ENCODE measurements at places on chromosomes 6 and 20.

DNA sequence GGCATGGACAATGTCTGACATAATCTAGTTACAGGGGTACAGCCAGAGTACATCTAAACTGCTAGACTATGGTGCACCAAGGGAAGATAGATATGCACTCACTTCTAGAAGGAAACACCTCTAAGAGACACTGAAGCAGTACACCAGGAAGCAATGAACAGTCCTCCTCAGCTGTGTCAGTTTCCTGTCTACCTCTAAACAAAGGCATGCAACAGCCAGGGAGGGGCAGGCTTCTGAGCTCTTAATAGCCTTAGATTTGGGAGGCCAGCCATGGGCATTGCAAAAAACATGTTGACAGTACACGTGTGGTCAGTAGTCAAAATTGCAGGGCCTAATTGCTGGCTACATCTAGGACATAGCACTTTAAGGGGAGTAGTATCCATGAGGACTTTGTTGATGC is 21.4 kb downstream of the CRYBG1 start:
- DNase-seq = no peak

DNA sequence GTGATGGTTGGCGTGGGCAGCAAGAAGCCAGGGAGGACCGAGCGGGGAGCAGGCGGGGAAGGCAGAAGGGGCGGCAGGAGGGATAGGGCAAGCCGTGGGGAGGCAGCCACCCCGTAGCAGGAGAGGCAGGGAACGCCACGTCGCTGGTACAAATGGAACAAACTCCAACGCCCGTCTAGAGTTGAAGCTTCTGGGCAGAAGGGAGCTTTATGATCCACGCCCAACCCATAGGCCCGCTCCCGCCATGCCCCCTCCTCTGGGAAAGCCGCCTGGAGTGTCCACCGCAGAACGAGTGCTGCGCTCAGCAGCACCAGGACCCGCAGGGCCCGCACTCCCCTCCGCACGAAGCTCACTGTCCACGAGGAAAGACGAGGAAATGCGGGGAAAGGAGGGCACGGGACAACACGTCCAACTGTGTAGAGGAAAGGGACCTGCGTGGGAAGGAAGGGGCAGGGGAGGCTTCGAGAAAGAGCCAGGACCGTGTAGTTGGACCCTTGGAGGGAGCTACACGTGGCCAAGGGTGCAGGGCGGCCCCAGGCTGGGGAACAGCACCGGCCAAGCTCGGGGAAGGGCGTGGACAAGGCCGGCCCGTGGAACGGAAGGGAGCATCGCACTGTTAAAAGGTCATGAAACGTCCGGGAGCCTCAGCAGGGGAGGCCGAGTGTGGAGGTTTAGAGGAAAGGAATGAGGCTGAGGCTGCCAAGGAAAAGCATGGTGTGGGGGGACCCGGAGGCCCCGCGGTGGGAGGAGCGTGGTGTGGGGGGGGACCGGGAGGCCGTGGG is 204.0 kb downstream of the DLL1 start:
- DNase-seq = no peak

DNA sequence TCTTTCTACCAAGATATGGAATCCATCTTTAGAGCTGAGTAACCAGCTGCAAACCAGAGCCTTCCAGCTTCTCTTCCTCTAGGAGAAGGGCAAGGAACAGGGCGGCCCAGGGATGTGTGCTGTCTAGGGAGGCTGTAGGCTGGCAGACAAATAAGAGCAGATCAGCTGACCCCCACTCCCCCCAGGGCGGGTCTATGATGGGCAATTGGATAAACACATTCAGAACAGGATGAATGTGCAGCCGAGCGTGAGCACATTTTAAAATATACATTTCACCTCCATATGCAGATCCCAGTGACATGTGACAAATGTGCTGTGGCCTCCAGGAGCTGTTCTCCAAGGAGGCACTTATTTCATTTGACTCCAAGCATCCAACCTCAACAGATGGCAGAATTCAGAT is 580.1 kb downstream of the PTPRT start:
- DNase-seq = no peak

DNA sequence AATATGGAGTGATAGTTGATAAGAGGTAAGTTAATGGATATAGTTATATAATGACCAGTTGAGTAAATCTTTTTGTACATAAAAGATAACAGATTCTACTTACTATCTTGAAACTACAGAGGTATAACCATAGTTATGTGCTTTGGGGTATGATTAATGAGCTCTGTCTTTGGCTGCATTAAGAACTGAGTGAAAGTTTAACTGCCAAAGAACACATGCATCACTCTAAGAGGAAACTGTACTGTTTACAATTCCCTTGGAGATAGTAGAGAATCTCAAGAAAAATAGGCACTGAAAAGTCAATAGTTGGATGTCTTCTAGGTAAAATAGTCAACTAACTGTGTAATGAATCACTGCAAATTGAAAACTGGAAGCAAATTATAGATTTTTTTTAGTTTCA is 1129.5 kb downstream of the EPHA7 start:
- DNase-seq = no peak

DNA sequence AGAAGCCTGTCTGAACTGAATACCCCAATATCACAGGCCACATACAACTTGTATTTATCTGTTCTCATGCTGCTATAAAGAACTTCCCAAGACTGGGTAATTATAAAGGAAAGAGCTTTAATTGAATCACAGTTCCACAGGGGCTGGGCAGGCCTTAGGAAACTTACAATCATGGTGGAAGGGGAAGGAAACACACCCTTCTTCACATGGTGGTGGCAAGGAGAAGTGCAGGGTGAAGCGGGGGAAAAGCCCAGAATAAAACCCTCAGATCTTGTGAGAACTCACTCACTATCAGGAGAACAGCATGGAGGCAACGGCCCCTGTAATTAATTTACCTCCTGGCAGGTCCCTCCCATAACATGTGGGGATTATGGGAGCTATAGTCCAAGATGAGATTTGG is 50.3 kb upstream of the FNDC1 start:
- DNase-seq = no peak

- DNase-seq = no peak
Measured at GRCh38 chr20:53625311-53626129, 31.9 kb upstream of the ZNF217 start.

- no peak for DNase-seq
Measured at GRCh38 chr6:138162111-138162954, 594 bp downstream of the ARFGEF3 start.

DNA sequence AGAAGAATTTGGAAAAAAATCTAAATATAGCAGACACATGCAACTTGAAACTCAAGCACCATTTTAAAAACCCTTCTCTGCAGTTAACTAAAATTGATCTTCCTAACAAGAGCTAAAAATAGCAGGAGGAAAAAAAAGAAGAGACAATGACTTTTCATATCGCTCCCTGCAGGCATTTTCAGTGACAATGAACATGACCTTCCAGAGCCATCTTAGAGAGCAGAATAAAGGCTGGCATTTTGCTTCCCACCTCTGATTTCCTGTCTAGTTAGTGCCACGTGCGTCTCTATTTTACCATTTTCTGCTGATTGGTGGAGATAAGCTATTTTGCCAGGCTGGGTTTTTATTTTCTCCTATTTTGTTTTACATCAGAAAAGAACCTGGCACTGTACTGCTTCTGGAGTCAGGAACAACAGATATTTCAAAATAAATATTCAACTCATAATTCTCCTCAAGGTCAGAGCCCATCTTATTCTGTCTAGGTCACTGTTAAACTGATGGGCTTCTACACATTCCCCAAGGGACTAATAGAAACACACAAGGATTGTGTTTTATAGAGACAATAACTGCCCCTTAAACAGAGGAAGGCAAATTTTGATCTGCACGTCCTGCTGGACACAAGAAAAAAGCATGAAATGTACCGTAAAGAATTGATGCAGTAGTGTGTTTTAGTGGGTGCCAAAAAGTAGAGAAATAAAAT is 70.2 kb upstream of the ENPP5 start:
- no peak for DNase-seq

- no peak for DNase-seq
Measured at GRCh38 chr6:43142101-43142500, 29.0 kb upstream of the SRF start.

DNA sequence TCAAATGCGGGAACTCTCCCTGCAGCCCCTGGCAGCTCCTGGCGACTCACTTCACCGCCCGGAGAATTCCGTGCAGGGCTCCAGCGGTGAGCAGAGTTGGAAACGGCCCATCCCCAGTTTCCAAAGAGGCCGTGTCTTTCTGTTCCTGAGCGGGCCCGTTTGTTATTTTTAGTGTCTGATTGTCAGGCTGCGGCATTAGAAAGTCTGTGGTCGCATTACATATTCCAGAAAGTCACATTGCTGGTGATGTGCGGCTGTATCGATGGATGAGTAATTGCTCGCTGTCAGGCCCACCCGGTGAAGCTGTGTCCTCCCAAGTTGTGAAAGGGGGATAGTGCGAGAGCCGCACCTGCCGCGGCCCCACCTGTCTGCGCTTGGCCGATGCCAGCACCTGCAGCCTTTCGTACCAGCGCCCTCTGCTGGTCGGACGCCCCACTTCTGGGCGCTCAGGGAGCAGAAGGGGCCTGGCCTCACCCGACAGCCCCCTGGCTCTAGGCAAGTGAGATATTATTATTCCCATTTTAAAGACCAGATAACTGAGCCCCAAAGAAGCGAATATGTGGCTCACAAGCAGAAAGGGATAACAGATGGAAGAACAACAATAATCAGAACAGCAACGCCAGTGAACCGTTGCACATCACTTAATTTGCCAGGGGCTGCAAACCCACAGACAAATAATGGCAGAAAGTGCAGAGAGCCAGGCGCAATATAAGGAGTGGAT is 244.9 kb downstream of the TSHZ2 start:
- DNase-seq = peak; percentile 50

DNA sequence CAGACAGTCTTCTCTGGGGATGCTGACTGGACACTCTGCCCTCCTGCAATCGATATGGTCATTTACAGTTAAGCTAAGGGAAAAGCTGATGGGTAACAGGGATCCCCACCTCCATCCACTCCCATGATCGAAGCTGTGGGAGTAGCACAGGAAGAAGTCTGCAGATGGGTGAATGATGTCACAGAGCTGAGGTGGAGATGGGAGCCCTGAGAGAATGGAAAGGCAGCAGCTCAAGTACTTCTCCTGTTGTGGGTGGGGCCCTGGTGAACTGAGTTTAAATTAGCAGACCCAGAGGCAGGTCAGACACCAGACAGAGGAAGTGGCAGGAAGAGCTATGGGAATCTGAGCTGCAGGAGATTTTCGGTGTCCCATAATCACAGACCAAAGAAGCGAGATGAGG is 29.0 kb downstream of the HDGFL1 start:
- no peak for DNase-seq

DNA sequence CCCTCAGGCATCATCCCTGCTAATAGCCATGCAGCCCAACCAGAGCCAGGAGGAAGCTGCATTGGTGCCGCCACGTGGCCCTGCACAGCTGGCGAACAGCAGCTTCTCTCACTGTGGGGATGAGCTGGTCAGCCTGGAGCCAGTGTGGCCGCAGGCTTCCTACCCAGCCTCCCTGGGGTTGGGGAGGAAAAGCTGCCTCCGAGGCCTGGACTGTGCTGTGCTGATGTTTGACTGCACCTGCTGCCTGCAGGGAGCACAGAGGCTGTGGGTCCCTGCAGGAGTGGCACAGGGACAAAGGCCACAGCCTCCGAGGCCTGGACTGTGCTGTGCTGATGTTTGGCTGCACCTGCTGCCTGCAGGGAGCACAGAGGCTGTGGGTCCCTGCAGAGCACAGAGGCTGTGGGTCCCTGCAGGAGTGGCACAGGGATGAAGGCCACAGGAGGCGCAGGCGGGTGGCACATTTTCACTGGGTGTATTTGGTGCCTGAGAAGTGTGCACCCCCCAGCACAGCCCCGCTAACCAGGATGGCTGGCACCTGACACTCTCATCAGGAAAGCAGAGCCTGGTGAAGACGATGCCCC is 83.9 kb downstream of the DLL1 start:
- no peak for DNase-seq

DNA sequence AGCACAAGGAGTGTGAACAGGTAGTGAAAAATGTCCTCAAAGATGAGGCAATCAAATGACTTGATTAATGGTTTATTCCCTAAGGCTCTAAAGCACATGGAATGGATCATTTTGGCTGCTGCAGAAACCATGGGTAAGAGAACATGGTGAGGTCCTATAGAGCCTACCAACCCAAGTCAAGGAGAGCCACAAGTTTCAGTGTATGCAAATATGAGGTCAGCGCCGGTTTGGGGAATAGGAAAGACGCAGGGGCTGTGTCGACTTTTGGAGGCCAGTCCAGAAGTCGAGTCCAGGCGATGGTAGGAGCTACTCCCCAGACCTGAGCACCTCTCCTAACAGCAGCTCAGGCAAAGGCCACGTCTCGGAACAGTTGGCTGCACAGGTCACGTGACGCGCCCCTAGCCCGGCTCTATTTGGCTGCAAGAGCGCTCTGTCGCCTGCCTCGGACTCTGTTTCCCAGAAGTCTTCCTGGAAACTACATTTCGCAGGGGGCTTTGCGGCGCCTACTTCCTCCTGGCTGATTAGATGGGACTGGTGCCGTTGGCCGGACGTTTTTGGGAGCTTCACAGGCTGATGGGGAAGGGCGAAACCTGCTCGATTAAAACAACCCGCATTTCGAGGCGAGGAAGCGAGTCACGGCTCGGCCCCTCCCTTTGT is 74.4 kb upstream of the CHD6 start:
- DNase-seq = peak; percentile 54

DNA sequence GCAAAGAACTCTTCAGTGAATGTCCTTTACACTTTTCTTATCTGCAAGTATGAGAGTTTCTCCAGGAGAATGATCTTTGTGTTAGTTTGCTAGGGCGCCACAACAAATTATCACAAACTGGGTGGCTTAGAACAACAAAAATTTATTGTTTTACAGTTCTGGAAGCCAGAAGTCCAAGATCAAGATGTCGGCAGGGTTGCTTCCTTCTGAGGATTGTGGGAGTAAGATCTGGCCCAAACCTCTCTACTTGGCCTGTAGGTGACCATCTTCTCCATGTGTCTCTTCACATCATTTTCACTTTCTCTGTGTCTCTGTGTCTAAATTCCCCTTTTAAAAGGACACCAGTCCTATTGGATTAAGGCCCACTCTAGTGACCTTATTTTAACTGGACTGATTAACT is 103.0 kb downstream of the ADTRP start:
- DNase-seq = no peak

DNA sequence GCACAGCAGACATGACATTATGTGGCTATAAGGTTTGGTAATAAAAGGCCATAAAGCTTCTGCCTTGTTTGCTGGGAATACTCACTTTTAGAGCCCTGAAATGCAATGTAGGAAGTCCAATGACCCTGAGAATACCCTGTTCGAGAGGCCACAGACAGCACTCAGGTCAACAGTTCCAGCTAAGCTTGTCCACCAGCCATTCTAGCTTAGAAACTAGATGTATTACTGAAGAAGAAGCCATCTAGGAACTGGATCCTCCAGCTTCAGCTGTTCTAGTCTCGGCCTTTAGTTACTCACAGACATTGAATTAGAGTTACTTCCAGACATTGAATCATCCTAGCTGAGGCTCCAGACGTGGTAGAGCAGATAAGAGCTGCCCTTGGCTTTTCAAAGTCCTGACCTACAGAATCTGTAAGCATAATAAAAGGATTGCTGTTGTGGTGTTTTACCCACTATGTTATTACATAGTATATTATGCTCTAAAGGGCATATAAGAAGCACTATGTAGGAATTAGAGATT is 84.9 kb downstream of the MMS22L start:
- DNase-seq = no peak

DNA sequence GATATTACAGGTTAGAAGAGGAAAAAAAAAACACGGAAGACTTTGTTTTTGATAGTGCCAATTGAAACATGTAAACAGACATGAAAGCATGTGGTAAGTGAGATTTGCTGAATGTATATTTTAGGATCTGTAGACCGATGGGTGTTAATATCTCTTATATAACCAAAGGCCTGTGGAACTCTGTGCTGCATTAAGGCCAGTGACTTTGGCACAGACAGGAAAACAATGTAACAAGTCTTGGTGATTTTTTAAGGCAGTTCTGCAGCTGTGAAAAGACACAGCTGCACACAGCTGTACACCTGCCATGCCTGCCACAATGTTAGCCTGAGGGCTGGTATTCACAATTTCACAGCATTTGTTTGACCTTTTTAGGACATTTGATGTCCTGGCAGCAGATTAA is 6.1 kb downstream of the SOBP start:
- DNase-seq = no peak

Measured in stimulated activated CD8-positive, alpha-beta memory T cell treated with anti-CD3 and anti-CD28 coated beads, Interleukin-2, amount 100 ng/mL, for 1 hour (primary cell).